T-helper 2 cell (primary cell): ENCODE measurements at places on chromosomes 11 and 22.

DNA sequence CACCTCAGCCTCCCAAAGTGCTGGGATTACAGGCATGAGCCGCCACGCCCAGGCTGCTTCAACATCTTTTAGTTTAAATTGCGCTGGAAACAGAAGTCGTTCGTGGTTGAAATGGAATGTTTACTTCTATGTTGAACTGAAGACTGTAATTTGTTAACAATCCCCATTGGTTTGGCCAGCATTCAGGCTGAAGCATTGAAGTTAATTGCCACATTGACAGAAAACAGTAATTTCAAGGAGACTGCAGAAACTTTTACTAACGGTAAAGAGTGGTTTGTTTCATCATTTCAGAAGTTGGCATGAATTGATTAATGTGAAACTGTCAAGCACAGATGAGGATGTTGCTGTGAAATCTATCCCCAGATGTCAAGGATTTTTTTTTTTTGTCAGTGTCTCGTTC, 14.2 kb downstream of the AP5B1 start:
- no peak for DNase-seq

GRCh38 chr11:78957476-78958245, 383.0 kb upstream of the NARS2 start:
- DNase-seq = no peak

DNA sequence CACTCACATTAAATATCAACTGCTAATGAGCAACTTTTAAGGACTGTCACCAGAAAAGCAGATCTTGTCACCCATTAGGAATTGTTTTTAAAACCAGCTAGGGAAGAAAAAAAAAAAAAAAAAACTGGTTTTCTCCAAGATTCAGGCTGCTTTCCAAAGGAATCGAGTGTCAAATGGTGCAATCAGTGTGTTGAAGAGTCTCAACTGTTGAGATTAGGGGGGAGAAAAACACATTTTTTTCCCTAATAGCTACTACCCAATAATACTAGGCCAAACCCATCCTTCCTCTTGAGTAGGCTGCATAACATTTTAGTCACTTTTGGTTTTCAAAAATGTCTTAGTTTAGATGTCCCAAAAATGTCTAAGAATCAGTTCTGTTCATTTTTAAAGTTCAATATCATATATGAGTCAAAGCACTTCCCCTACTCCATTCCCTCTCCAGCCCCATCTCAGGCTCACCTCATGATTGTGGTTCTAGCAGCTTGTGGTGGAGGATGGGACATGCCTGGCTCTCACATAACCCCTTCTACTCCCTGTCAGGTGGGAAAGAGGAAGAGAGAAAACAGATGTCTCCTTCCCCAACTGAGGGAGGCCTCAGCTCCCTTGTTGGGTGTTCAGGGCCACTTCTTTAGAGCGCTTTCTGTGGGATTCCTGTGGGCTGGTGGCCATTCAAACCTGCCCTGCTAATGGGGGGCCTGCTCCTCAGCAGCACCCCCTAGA, 193.6 kb downstream of the CWF19L2 start:
- DNase-seq = no peak

GRCh38 chr11:134244593-134244992, 8.6 kb downstream of the THYN1 start:
- no peak for DNase-seq

DNA sequence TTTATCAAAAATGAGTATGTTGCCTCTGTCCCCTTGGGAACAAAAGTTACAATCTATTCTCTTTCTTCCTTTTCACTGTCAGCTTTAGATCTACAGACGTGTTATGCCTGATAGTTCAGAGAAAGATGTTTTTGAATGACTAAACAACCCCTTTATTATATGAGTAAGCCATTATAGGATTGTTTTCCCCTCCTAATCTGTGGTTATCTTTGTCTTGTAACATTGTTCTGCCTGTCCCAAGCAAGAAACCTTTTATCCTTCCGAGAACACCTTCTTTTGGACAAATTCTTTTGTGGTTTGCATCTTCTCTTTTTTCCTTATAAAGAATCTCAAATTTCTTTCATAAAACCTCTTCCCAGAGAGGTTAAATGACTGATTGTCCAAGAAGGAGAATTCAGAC, 208.4 kb downstream of the DDX10 start:
- DNase-seq = no peak

DNA sequence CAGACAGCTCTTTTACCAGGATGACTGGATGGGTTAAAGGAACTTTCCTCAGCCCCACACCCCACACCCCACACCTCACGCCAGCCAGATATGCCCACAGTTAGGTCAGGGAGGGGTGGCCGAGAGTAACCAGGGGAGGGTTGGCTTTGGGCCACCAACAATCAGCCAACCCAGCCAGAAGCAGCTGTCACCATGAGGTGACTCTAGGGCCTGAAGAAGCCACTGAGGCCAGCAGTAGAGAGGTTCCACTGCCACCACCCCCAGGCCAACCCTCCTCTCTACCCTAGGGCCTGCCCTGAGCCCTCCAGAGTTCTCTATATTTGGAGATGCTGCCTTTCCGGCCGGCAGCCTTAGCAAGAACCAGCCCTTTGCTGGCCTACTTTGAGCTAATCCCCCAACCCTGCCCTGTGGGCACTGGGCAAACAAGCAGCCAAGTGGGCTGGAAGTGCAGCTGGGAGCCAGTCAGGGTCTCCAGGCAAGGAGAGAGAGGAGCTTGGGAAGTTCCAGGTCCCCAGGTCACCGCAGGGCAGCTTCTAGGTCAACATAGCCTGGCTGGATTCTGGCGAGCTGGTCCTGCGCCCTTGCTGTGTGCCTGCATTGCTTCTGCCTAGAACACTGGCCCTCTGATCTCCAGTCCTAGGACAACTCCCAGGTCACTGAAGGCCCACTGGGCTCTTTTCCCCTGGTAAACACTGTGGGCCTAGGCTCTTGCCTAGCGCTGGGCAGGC, 12.0 kb upstream of the SYT8 start:
- DNase-seq = no peak

GRCh38 chr11:36512016-36512415, 1.9 kb upstream of the TRAF6 start:
- DNase-seq = no peak

DNA sequence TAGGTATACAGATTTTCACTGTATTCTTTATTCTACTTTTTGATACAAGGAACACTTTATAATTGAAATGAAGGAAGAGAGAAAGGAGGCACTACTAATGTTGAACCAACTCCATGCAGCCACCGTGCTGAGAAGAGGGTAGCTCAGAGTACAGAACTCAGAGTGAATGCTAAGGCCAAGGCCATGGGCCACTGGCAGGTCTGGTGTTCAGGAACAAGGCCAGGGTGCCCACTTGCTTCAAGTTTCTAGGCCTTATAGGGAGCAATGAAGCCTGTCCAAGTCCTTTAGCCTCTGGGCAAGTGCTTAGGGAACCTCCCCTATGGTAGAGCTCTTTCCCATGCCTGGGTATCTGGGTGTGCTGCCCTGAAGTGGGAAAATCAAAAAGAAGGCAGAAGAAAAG, 235.0 kb downstream of the TENM4 start:
- DNase-seq = no peak

DNA sequence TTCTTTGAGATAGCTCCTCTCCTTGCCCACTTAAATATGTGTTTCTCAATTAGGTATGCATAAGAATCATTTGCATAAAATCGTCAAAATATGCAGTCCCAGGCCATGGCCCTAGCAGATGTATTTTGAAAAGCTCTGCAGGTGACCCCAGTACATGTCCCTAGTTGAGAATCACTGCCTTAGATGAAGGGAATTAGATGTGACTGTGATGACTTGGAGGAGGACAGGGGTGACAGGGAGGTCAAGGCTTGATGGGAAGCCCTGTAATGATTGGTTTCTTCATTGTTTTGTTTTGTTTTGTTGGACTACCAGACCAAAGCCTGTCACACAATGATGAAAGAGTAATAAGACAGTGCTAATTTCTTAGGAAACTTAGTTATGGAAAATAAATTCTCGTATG, 74.4 kb downstream of the TNRC6B start:
- DNase-seq = no peak

GRCh38 chr11:128488471-128488870, 98.9 kb downstream of the ETS1 start:
- no peak for DNase-seq

DNA sequence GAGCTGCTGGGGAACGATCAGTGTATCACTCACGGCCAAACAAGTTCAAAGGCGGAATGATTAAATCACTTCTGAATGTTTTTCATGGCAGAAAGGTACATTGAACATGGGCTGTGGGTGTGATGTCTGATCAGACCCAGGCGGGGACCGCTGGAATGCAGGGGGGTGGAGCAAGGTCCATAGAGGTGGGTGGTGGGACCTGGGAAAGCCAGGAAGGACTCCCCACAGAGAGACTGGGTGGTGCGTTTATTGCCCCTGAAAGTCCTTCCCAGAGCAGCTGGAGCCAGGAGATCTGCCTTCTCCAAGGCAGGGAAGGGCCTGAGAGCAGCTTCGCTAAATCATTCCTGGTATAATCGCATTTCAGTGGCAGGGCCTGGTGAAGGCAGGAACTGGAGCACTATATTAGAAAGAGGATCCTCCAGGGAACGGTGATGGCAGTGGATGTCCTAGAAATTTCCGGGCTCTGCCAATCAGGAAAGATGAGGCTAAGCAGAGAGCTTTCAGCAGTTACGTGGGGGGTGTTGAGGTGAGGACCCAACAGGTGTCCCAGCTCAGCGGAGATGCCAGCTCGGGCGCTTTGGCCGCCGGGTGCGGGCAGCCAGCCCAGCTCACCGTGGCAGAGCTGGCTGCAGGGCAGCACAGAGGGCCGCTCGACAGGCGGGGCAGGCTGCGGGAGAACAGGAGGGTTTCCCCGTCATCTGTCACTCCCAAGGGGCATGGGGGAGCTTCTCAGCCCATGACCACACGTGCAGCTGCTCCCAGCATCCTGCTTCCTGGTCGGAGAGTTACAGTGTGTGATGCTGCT, 271.7 kb downstream of the CTTN start:
- no peak for DNase-seq

DNA sequence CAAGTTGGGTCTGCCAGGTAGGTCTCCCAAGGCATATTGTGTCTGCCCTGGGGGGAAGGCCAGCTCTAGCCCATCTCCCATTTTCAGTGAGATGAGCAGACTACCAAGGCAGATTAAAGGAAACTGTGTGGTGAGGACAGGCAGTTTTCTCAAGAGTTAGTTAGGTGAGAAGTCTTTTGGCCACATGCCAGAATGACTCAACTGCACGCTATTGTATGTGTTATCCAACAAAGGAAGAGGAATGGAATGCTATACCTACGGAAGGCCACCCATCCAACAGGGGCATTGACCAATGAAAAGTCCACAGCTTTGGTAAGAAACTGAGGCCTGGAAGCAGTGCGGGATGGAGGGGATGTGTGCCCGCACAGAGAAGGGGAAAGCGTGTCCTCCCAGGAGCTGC, 941.7 kb downstream of the NTM start:
- no peak for DNase-seq
